ENCODE measurements at places on chromosomes 11 and 22. TPM values are rescaled to one million over a fixed set of nuclear protein-coding genes. Genes with fewer than 3 reads are reported as not detected.

SLC17A6 gene
- not detected for total RNA-seq

CHRM1 gene
- total RNA-seq, result not detected

DNA sequence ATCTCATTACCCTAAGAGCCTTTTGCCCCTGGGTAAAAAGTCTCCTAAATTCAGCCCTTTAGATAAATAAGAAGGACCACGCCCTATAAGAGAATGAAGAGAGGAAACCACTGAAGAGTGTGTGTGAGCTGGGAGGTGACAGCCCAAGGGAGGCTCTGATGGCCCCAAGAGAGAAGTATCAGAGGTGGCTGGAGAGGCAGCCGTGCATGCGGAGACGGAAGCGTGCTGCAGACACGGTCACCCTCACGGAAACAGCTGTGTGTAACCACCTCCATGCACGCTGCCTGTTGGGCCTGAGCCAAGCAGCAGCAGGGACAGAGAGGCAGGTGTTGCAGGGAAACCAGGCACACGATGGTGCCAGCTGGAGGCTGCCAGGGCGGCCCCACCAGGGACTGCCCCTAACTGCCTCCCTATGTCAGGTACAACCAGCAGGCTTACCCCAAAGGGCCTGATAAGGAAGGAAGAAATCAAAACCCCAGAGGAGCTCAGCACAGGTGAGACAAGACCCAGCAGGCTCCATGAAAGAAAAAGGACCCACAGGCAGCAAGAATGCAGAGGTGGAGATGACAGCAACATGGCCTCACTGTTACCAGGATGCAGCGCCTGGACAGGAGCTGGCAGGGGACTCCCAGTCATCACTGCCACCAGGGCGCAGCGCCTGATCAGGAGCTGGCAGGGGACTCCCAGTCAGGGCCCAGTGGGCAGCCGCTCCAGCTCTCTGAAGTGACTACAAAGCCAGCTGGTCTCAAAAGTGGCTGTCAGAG, 7.8 kb downstream of the LARGE2 start:
- DNase-seq, result peak; percentile 13
- H3K27ac ChIP-seq, result no peak overlapping the region
- no peak overlapping the region for H3K4me3 ChIP-seq
- peaks cover 4% of the 10 kb centered on the region for H3K4me1 ChIP-seq
- H3K36me3 ChIP-seq, result no peaks in the 10 kb centered on the region
- no peaks in the 10 kb centered on the region for H3K27me3 ChIP-seq

DNA sequence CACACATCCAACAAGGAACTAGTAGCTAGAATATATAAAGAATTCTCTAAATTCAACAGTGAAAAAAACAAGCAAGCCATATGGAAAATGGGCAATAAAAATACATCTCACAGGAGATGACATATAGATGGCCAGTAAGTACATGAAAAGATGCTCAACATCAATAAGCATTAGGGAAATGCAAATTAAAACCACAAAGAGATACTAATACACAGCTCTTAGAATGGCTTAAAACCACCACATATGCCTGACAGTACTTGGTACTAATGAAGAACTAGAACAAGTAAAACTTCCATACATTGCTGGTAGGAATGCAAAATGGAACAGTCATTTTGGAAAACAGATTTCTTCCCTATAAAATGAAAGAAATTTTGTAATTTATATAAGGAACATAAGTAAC, 71.6 kb upstream of the GAB2 start:
- H3K36me3 ChIP-seq, result no peaks in the 10 kb centered on the region
- no peak for DNase-seq
- H3K4me1 ChIP-seq, result no peaks in the 10 kb centered on the region
- H3K27me3 ChIP-seq, result no peaks in the 10 kb centered on the region
- no peak overlapping the region for H3K4me3 ChIP-seq
- no peak overlapping the region for H3K27ac ChIP-seq

DNA sequence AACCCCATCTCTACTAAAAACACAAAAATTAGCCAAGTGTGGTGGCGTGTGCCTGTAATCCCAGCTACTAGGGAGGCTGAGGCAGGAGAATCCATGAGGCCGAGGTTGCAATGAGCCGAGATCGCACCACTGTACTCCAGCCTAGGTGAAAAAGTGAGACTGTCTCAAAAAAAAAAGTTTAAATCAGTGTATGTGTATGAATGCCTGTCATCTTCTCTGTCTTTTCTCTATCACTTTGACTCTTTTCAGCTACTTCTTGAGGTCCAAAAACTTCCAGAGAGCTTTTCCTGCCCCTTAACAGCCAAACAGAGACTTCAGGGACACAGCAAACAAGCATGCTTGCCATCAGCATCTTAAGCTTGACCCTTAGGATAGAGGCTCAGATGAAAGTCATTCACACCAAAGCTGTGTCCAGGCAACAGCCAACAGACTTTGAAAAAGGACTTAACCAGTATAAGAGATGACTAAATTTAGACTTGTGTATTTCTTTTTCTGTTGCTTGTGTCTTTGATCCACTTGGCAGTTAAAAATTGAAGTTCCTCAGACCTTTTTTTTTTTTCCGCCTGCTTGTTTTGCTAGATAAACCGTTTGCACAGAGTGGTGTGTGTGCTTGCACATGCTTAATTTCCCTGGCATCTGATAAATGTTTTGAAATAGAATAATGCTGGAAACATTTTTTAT, 151.9 kb downstream of the DBX1 start:
- peaks cover 21% of the 10 kb centered on the region for H3K4me1 ChIP-seq
- H3K4me3 ChIP-seq, result no peak overlapping the region
- H3K36me3 ChIP-seq, result no peaks in the 10 kb centered on the region
- no peaks in the 10 kb centered on the region for H3K27me3 ChIP-seq

DNA sequence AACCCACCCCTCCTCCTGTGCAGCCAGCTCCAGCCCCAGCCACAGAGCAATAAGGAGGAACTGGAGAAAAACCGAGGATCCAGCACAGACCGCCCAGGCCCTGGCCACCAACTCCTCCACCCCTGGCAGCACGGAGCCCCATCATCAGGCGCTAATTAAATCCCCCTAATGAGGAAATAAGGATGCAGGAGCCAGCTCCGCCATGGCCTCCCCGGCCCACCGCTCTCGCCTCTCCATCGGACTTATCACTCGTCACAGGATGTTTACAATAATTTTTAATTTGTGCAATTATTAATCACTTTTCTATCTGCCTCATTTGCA, 42.6 kb downstream of the BUD13 start:
- H3K27ac ChIP-seq, result no peak overlapping the region
- H3K36me3 ChIP-seq, result no peaks in the 10 kb centered on the region
- DNase-seq, result no peak
- H3K4me1 ChIP-seq, result no peaks in the 10 kb centered on the region
- H3K4me3 ChIP-seq, result no peak overlapping the region
